ENCODE measurements at places on chromosomes 1 and 21.

GRCh38 chr1:223034270-223034798 is 108.7 kb downstream of the TLR5 start:
- no peak for DNase-seq

- DNase-seq: no peak
Measured at GRCh38 chr1:22809783-22810182, 99.1 kb downstream of the EPHB2 start.

DNA sequence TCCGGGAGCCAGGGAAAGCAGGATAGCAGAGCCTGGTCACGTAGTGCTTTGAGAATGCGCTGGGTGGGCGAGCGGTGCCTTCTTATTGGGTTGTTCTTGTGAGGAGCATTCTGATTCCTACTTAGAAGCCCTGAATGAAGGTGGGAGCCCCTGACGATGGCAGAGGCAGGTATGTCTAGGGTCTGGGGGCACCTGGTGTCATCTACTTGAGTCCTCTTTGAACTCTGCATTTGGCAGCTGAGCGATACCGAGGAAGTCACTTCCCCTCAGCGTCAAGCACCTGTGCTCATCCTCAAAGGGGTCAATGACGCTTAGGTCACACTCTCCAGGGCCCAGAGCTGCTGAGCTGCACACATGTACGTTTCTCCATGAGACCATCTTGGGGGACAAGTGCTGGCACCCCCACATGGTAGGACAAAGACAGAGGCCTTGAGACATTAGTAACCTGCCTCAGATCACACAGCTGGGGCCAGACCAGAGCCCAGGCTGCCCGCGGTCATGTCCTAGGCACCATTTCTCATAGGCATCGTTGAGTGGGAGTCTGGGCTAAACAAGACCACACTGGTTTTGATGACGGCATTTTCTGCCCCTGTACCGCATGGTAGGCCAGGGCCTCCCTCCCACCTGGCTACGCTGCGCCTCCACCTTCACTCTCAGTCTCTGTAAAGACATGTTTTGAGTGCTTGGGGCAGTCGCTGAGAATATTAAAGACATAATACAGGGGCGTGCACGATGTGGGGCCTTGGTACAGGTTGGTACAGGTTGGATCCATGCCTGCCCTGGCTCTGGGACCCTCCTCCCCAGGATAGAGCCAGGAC is 69.1 kb upstream of the ABCG1 start:
- no peak for DNase-seq

- DNase-seq: no peak
Measured at GRCh38 chr1:58573138-58573537, 3.9 kb downstream of the TACSTD2 start.

- DNase-seq: no peak
Measured at GRCh38 chr1:197235355-197235754, 32.7 kb upstream of the CRB1 start.

GRCh38 chr1:8685463-8685862 is 132.0 kb downstream of the RERE start:
- DNase-seq: no peak

GRCh38 chr1:74591949-74592348 is 79.5 kb upstream of the LRRC53 start:
- DNase-seq: no peak

- no peak for DNase-seq
Measured at GRCh38 chr1:115650961-115651360, 9.2 kb downstream of the VANGL1 start.

GRCh38 chr1:167119696-167120095 is 25.8 kb downstream of the STYXL2 start:
- no peak for DNase-seq
